Stimulated activated CD8-positive, alpha-beta memory T cell treated with anti-CD3 and anti-CD28 coated beads, Interleukin-12 subunit alpha, Interleukin-12 subunit beta, amount 100 ng/mL, for 1 hour (primary cell): ENCODE measurements at places on chromosomes 3 and 15.
A peak's percentile ranks its signal among the peaks of the same experiment; 100 is the strongest.

- no peak for DNase-seq
Observed at GRCh38 chr15:39594446-39595337, 13.8 kb downstream of the THBS1 start.

DNA sequence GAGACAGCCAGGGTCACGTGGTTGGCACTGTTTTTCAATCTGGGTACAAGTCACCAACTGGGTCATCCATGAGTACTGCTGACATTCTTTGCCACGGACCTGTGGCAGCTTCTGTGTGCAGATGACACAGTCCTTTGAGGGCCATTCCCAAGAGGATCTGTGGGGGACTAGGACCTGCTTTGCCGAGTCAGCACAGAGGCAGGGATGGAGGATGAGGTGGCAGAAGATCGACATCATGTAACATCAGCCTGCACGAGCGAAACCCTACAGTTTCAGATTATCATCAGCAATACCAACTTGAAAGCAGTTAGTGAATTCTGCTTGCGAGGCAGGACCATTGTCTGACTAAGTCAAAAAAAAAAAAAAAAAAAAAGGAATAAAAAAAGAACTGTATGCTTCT is 227.7 kb downstream of the FOXP1 start:
- DNase-seq, result no peak

- DNase-seq, result no peak
Observed at GRCh38 chr15:37794947-37795346, 139.5 kb upstream of the TMCO5A start.

GRCh38 chr3:187212705-187213104 is 15.4 kb downstream of the RTP1 start:
- DNase-seq, result no peak

DNA sequence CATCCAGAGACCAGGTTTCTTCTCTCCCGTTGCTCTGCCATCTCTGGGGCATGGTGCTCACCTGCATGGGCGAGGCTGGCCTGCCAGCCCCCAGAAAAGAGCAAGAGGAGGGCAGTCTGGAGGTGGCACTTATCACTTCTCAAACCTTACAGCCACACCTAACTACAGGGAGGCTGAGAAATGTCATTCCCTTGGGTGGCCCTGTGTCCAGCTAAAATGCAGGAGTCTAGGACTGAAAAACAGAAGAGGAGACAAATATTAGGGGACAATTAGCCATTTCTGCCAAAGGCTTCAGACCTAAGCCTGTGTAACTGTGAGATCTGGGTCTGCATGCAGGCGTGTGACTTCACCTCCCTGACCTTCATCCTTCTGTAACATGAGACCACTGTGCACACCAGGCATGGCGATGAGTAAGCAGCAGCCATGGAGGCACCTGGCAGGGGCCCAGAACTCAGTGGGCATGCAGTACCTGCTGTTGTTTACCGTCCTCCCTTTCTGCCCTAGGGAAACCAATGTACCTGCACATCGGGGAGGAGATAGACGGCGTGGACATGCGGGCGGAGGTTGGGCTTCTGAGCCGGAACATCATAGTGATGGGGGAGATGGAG is 83.4 kb downstream of the MESD start:
- DNase-seq, result no peak

- no peak for DNase-seq
Observed at GRCh38 chr3:535566-536416, 339.2 kb downstream of the CHL1 start.

DNA sequence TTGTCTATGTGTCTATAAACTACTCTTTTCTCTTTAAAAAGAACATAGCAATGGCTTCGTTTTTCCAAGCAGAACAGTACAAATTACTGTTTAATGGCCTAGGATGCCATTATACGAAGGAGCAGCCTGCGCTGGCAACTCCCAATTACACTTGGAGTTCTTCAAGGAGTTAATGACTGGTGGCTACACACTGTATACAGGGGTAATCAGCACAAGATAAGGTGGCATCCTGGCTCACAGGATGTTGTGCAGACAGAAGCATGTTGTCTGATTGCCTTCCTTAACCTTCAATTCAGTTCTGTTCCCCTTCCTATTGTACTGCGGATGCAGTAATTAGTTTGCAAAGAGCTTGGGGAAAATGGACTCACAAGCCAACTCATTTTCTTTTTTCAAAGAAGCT is 250.7 kb upstream of the ROBO2 start:
- no peak for DNase-seq

GRCh38 chr15:100759698-100760356 is 119.8 kb upstream of the ALDH1A3 start:
- DNase-seq, result no peak

- no peak for DNase-seq
Observed at GRCh38 chr15:92605225-92605944, 50.2 kb downstream of the FAM174B start.

- no peak for DNase-seq
Observed at GRCh38 chr3:16768014-16768413, 116.7 kb upstream of the PLCL2 start.

DNA sequence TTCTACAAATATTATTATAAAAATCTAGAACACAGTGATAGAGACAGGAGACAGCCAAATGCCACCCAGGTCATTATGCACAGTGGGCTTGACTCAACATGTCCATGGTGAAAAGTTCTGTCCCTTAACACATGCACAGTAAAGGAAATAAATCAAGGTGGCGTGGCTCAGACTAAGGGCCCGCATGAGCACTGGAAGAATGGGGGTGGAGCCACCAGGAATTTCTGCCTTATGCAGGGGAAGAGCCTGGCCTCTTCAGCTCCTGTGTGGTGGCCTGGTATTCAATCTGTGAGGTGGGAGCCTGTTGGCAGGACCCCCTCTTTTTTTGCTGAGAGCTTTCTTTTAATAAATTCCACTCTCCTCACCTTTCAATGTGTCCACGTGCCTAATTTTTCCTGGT is 17.2 kb upstream of the SPG21 start:
- DNase-seq, result no peak

- DNase-seq, result no peak
Observed at GRCh38 chr15:83285979-83286553, 1.6 kb upstream of the BNC1 start.

GRCh38 chr3:217099-217813 is 20.7 kb downstream of the CHL1 start:
- no peak for DNase-seq

GRCh38 chr3:12879191-12879815 is 37.9 kb upstream of the RPL32 start:
- no peak for DNase-seq

GRCh38 chr3:127033786-127034185 is 50.9 kb downstream of the PLXNA1 start:
- no peak for DNase-seq

DNA sequence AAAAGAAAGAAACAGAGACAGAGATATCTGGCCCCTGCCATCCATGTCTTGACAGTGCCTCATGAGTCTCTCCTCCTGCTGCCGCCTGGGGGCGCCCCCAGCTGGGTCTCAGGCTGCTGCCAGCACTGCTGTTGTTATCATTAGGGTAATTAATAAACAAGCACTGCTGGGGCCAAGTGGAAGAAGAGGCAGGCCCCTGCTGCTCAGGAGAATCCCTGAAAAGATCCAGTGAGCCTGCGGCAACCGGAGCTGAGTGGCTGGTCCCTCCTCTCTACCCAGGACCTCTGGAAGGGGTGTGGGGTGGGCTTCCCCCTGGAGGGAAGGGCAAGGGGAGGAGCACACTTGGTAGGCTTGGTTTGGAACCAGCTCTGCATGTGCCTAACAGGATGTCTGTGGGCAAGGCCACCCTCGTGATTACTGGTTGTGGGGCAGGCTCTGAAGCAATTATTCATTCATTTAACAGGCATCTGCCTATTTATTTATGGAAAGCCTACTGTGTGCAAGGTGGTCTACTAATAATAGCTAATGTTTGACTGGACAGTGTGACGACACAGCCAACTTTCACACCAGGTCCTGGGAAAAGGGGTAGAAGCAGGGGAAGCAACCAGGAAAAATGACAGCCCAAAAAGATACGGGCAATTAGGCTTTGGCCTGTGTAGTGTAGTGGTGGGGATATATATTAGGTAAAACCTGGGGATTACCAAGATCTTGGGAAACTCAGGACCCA is 1.2 kb upstream of the TYRO3 start:
- DNase-seq, result peak; percentile 57

DNA sequence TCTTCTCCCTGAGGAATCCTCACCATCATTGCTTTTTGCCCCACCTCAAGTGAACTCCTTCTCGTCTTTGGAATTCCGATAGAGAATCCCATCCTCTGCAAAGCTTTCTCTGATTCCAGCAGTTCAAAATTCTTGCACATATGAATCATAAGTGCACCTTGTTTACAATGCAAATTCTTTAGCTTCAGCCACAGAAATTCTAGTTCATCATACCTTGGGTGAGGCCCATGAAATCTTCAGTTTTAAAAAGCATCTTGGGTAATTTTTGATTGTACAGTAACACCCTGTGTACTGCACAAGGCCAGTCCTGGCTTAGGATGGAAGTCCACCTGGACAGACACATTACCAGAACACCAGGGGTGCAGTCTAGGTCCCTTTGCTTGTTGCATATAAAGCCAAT is 30.8 kb downstream of the MDFIC2 start:
- DNase-seq, result no peak

DNA sequence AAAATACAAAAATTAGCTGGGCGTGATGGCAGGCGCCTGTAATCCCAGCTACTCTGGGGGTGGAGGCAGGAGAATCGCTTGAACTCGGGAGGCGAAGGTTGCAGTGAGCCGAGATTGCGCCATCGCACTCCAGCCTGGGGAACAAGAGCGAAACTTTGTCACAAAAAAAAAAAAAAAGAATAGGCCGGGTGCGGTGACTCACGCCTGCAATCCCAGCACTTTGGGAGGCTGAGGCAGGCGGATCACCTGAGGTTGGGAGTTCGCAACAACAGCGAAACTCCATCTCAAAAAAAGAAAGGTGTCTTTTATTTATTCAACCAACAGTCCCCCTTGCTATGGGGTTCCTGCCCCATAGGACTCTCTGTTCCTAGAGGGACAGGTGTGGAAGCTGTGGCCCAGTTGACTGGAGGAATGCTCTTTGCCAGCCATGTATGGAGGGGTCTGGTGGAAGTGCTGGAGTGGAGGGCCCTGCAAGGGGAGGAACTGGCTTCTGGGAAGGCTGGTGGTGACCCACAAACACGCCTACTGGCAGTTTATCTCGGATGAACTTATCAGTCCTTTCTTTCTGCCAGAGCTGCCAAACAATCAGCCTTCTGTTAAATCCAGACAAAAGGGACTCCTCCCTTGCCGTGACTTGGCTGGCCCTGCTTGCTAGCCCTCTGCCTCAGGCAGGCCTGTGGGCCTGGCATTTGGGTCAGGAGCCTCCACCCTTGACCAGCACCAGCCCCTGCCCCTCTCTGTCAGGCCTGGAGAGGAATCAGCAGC is 4.6 kb upstream of the DAG1 start:
- no peak for DNase-seq

DNA sequence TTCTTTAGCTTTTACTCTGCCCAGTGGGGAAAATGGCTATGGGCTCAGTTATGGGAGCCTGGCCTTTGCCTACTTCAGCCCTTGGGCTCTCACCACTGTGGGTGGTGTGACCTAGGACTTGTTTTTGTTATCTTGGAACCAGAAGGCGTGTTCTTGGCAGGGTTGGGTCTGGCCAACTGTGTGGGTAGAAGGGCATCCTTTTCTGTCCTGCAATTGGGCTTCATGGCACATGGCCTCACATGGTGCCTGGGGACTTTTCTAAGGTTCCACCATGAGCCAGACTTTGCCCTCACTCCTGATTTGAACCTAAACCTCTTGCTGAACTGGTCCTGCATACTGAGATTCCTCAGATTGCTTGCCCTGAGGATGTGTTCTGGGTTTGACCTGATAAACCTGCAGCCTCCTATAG is 1.7 kb downstream of the GLYCTK start:
- no peak for DNase-seq

DNA sequence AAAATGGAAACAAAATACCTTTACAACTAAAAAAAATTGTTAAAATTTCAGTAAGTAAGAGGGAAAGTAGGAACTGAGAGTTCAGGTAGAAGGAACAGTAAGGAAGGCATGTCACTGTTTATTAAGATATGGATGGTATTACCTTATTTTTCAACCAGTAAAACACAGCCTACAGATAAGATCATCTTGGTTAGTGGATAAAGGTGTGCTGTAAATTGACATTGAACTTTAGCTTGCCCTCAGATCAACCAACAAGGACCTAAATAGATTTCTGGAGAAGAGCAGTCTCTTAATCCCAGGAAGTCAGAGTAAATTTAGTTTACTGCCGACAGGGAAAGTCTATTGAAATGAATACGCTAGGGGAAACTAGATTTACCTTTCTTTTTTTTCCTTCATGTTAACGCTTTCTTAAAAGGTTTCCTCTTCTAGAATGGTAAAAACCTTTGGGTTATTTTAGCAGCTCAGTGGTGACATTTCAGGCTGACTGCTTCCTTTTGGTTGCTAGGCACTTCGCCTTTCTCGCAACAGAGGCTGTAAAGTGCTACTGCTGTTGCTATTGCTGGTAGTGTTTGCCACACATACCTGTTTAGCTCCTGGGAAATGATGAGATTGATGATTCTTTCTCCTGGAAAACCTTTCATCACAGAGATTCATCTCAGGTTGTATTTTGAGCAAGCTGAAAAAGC is 12.9 kb downstream of the DZIP3 start:
- peak; percentile 6 for DNase-seq

GRCh38 chr3:195468391-195468776 is 25.6 kb upstream of the ACAP2 start:
- no peak for DNase-seq

- DNase-seq, result no peak
Observed at GRCh38 chr3:154684440-154684839, 254.4 kb upstream of the GPR149 start.

GRCh38 chr3:72338942-72339669 is 509.1 kb downstream of the SHQ1 start:
- DNase-seq, result no peak

GRCh38 chr3:141280086-141280485 is 48.5 kb downstream of the PXYLP1 start:
- DNase-seq, result no peak

DNA sequence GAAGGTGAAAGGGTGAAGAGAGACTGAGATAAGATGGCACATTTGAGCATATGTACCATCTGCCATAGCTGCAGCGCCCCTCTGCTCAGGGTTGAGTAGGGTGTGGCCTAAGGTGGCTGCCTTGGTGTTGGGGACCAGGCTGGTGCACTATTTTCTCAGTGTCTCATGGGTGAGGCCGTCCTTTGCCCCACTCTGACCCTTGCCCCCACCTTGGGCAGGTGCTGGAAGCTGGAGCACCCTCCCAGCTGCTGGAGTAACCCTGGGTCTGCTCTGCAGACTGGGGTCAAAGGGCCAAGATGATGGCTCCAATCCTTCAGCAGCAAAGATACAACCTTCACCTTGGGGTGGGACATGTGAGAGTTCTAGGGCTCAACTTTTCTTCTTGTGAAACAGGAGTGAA is 69.2 kb downstream of the DAPK2 start:
- DNase-seq, result no peak

- no peak for DNase-seq
Observed at GRCh38 chr15:100999369-100999768, 80.2 kb downstream of the LRRK1 start.

GRCh38 chr3:58120075-58120812 is 90.5 kb downstream of the DNASE1L3 start:
- DNase-seq, result no peak

- DNase-seq, result no peak
Observed at GRCh38 chr15:71921191-71921590, 110.8 kb downstream of the NR2E3 start.
